ENCODE measurements at places on chromosomes 5 and 9.

DNA sequence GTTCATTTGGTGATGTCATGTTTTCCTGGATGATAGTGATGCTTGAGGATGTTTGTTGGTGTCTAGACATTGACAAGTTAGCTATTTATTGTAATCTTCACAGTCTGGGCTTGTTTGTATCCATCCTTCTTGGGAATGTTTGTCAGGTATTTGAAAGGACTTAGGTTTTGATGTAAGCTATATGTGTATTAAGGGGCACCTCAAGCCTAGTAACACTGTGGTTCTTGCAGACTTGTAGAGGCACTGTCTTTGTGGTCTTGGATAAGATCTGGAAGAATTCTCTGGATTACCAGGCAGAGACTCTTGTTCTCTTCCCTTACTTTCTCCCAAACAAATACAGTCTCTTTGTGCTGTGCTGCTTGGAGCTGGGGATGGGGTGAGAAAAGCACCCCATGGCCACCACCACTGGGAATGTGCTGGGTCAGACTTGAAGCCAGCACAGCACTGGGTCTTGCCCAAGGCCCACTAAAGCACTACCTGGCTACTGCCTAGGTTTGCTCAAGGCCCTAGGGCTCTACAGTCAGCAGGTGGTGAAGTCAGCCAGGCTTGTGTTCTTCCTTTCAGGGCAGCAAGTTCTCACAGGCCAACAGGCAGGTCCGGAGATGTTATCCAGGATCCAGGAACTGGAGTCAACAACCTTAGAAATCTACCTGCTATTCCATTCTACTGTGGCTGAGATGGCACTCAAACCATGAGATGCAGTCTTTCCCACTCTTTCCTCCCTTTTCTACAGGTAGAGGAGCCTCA is 49.3 kb upstream of the GNA14 start:
- no peak for DNase-seq

DNA sequence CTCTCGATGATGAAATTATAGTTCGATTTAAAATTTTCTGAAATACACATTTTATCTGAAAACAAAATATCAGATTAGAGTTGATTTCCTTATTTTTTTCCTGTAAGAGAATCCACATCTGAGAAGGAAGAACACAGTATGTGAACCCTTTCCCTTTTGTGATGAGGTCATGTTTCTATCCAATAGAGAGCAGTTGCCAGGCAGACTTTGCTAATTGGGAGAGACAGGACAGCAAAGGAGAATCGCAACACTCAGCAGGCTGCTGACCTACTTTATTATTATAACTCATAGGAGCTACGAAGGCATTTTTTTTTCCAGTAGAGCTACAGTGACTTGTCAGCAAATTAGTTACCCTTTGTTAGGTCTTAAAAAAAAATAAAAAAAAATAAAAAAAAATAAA is 242.1 kb downstream of the HCN1 start:
- DNase-seq: peak; percentile 63

- DNase-seq: no peak
These were observed 1049.5 kb upstream of the ACO1 start for GRCh38 chr9:31334837-31335528.

DNA sequence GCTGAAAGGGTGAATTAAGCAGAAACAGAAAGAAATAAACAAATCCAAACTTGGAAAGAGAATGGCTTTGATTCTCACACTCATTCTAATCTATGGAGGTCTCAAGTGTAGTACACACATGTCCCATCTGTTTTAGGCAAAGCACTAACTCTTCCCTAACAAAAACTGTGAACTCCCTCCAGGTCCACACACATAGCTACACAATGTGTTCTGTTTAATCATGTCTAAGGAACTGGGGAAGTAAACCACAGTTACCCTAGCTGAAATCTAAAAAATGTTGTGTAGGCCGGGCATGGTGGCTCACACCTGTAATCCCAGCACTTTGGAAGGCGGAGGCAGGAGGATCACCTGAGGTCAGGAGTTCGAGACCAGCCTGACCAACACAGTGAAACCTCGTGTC is 118.7 kb upstream of the FST start:
- no peak for DNase-seq

- DNase-seq: no peak
These were observed 26.4 kb upstream of the ARHGAP26 start for GRCh38 chr5:142743592-142744441.

GRCh38 chr5:156920861-156921431 is 42.1 kb downstream of the TIMD4 start:
- no peak for DNase-seq

- DNase-seq: no peak
These were observed 42.5 kb upstream of the BASP1 start for GRCh38 chr5:17174965-17175364.
